Melanocyte of skin (primary cell): ENCODE measurements at places on chromosomes 4 and X. TPM values are rescaled to one million over a fixed set of nuclear protein-coding genes. Genes with fewer than 3 reads are reported as not detected.

XG gene
- under 0.01 TPM in 1 of 2 replicates, not detected in the other for total RNA-seq

ETDA gene
- not detected in 2 replicates for total RNA-seq

VSIG4 gene
- not detected in 2 replicates for total RNA-seq

ATP2B3 gene
- not detected in 2 replicates for total RNA-seq

HSFX4 gene
- not detected in 2 replicates for total RNA-seq

PDZD11 gene
- total RNA-seq: 64.3 and 65.2 TPM in 2 replicates

AFF2 gene
- total RNA-seq: under 0.01 and 0.69 TPM in 2 replicates

XPNPEP2 gene
- total RNA-seq: not detected in 2 replicates

CCNG2 gene
- total RNA-seq: 14.5 and 23.3 TPM in 2 replicates
